ENCODE measurements at places on chromosomes 13 and 19.

DNA sequence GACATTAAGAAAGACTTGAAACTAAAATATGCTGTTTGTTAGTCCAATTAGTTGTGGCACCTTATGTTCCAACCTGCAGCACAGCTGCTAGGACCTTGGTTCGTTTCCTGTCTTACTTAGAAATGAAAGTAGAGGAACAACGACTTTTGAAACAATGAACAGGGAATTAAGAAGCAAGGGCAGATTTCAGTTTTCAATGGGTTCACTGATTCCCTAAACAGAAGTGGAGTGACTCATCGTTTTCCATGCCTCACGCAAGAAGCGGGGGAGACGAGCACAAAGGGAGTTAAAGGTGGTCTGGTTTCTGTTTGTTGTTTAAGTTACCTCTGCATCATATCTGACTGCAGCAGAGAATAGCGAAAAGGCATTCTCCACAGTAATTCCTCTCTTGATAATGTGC lies 44.8 kb downstream of the PHF11 start:
- DNase-seq: peak; percentile 18

- DNase-seq: no peak
These were observed 28.8 kb downstream of the LSM14A start for GRCh38 chr19:34201133-34201532.

DNA sequence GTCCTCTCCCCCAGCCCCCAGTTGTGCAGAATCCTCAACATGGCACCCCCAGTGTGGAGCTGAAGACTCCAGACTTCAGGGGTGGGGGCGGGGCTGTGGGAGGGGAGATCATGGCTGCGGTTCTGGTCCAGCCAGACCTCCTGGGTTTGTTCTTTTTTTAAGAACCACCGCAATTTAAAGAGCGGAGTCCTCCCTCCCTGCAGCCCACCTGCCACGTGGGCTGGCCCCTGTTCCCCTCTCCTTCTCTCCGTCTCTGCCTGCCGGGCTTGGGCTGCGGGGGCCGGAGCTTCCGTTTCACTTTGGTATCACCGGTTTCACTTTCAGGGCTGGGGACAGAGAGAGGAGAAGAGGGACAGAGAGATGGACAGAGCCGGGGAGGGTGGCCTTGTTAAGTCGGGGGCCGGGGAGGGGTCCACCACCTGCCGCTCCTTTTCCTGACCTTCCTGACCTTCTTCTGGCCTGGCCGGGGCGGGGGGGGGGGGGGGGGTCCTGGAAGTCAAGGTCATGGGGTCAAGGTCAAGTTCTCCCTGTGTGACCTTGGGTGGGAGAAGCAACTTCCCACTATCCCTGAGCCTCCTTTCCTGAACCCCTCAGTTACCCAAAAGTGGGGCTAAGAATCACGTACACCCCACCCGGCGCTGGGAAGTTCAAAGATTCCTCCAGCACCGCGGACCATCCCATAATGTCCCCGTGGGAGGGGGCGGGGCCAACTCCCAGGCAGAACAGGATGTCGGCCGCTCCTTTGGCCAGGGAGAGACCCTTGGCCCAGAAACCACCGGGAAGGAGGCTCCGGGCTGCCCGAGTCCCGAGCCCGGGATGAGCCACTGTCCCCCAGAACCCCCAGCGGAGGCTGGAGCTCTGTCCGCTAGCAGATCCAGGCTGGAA lies 11.3 kb upstream of the ZBTB7A start:
- DNase-seq: peak; percentile 38

DNA sequence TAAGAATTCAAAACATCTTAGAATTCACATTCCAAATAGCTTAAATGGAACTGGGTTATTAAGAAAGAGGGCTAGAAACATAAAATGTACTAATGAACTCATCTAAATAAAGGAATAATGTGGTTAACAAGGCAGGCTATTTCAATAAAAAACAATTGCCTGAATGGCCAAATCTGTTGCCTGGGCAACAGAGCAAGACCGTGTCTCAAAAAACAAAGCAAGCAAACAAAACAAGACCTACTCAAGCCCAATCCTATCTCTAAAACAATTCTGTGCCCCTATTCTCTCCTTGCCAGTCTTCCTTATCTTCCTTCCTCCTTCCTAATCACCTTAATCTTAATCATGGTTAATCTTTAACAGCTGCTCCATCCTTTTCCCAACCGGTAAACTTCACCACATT lies 12.1 kb downstream of the IGFL1 start:
- DNase-seq: no peak

DNA sequence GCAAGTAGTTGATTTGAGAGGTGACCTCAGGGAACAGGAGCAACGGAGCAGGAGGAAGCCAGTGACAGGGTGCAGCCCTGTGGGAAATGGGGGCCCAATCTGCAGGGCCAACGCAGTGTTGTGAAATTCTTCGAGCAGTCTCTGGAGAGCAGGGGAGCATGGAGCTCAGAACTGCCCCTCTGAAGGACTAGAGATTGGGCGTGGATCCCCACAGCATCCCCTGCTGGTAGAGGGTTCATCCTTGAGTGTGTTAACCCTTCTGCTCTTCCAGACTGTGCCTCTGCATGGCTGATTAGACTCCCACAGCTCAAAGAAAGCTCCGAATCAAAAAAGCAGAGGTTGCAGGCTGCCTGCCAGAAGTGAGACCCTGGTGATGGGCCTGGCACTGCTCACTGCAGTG lies 77.9 kb upstream of the UQCRFS1 start:
- no peak for DNase-seq

DNA sequence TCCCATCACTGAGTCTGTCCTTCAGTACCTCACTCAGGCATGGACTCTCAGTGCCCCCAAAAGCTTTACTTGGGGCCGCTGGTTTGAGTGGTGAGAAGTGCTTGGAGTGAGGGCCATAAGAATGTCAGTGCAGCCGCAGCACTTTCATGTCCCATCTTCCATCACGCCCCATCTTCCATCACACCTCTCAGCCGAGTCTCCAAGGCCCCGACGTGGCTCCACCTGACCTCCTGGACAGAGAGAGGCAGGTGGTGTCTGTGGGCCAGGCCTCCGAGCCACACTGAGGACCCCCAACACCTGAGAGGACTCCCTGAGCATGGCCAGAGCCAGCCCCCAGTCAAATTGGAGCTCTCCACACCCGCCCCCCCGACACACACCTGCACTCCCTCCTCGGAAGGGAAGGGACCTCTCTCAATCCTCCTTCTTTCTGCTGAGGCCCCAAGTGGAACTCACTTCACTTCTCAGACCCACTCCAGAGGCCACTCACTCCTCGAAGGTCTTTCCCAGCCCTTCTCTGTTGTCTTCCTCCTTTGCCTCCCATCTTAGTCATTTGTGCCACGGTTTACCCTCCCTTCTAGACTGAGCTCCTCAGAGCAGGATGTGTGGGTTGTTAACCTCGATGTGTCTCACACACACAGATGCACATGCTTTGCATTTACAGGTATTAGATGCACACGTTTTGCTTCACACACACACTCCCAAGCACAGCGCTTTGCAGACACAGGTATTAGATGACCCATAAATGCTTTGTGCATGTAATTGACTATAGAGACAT lies 65.7 kb upstream of the ATP12A start:
- no peak for DNase-seq

- DNase-seq: no peak
These were observed 515.5 kb downstream of the MYO16 start for GRCh38 chr13:109144693-109145437.

DNA sequence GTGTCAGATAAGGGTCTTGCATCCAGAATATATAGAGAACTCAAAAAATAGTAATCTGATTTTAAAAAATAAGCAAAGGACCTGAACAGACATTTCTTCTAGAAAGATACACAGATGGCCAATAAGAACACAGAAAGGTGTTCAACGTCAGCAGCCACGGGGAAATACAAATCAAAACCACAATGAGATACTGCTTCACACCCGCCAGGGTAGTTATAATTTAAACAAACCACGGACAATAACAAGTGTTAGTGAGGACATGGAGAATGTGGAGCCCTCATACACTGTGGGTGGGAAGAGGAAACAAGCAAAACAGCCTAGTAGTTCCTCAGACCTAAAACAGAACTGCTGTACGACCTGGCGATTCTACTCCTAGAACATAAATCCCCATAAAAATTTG lies 26.7 kb upstream of the NAPA start:
- peak; percentile 67 for DNase-seq

GRCh38 chr19:23415561-23416191 lies 20.4 kb upstream of the ZNF91 start:
- no peak for DNase-seq

DNA sequence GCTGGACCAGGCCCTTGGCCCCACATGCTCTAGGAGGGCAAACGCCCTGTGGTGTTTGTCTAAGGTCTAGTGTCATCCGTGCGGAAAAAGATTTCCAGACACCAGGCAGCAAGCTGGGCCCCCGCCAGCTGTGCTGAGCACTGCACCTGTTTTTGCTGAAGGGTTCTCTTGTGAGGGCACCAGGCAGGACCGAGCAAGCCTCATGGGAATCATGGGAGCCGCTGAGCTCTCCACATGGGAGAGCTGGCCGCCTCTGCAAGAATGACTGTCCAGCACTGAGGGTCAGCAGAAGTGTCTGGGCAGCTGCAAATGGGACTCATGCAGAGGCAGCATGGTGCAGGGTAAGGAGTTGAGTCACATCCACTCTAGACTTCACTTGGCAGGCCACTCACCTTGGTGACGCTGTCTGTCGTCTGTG lies 12.0 kb downstream of the B3GNT8 start:
- DNase-seq: no peak

DNA sequence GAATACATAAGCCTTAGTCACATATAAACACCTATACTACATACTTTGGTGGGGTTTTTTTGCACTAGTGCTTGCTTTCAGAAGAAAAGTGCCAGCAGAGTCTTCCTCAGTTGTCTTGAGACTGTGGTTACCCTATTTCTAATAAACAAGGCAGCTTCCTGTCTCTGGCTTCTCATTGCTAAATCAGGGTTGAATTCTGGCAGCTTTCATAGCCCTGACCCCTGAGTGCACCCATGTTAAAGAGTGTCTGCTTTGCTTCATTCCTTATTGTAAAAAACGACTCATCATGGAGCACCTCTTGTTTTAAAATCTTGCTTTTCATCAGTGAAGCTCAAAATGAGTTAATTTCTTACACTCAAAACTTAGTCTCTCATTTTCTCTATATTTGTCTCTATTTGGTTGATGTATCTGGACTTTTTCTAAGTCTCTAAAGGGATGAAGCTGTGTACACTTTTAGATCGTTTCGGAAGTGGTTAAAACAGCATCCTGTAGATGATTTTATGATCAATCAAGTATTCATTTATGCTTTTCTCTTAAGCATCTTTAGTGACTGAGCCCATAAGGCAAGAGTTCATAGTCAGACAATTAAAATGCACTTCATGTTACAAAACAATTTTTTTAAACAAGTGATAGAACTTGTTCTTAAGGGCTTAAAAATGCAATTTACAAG lies 72.1 kb downstream of the KLF12 start:
- peak; percentile 52 for DNase-seq

GRCh38 chr19:18435178-18435841 lies 2.6 kb downstream of the ISYNA1 start:
- no peak for DNase-seq

DNA sequence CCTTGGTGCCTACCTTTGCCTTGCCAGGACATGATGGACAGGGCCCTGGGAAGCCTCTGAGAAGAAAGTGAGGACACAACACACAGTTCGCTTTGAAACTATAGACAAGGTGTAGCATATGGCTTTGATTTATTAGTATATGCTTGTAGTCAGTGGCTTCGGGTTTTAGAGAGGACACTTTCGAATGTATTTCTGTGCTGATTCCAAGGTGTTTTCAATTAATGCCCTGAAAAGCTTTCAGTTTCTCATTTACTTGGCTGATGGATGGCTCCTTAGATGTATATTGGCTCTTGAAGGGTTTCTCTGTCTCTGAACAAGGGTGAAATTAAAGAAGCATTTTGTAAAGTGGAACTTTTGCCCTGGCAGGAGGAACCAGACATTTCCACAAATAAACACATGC lies 106.9 kb downstream of the POSTN start:
- DNase-seq: no peak

GRCh38 chr19:14113762-14114414 lies 3.7 kb downstream of the PRKACA start:
- peak; percentile 27 for DNase-seq

DNA sequence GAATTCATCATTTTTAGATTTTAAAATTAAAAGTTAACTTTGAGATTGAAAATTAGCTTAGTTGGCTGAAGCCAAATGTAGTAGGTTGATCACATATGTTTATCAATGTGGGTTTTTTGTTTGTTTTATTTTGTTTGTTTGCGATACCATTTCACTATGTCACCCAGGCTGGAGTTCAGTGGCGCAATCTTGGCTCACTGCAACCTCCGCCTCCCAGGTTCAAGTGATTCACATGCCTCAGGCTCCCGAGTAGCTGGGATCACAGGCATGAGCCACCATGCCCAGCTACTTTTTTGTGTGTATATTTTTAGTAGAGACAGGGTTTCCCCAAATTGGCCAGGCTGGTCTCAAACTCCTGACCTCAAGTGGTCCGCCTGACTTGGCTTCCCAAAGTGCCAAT lies 665.7 kb upstream of the SLC10A2 start:
- DNase-seq: no peak

GRCh38 chr19:43306097-43306496 lies 36.8 kb upstream of the PSG9 start:
- DNase-seq: no peak
